ENCODE measurements at places on chromosomes 2 and 18. TPM values are rescaled to one million over a fixed set of nuclear protein-coding genes. Genes with fewer than 3 reads are reported as not detected.

- DNase-seq: no peak
Observed at GRCh38 chr2:151575338-151575737, 158.9 kb downstream of the NEB start.

- DNase-seq: no peak
Observed at GRCh38 chr2:129422028-129422427, 557.4 kb upstream of the RAB6C start.

- no peak for DNase-seq
Observed at GRCh38 chr2:105438104-105438929, 39.5 kb upstream of the FHL2 start.

DNA sequence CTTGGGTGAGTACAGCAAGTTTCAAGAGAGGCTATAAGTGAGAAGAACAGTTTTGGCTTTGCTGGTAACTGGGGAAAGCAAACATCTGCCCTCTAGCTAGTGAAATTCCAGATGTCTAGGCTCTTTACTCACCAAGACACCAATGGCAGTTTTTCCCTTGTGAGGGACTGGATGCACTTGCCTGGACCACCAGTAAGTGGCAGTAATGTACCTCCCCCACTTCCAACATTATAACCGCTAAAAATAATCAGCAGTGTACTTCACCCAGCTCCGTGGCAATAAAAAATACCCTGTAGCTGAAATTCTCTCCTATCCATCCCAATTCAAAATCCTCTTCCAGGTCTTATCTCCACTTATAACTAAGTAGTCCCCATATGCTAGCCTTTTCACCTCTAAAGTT, 383.9 kb downstream of the ARHGAP15 start:
- DNase-seq: no peak

DNA sequence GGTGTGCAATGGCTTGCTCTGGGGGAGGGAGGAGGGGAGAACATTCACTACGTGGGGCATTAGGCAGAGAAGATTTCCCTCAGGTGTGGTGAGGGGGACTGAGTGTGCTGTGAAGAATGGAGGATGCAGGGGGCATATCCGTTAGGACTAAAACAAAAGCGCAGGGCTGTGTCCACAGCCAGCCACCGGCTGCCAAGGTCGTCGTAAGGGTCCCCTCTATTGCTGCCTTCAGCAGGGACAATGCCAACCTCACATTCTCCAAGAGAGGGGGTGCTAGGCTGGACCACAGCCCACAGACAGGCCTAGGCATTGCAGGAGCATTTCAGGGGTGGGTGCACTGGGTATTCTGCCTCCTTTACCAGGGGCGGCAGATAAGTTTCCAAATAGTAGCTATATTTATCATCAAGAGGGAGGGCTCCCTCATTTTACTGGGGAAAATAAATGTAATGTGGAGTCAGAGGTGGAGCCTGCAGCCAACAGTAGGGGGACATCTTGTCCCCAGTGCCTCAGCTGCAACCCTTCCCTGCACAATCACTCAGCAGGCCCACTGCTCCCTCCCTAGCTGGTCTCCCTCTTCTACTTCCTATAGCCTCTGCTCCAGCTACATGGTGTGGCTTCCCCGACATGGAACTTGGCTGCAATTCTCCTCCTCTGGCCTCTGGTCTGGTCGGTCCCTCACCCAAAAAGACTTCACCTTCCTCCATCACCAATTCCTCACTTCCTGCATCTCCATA, 74.9 kb upstream of the OTOF start:
- no peak for DNase-seq

GRCh38 chr2:224362094-224362493, 39.8 kb downstream of the FAM124B start:
- DNase-seq: no peak

NDUFV2 gene
- 120 TPM for total RNA-seq

GRCh38 chr2:182999348-183000028, 38.8 kb downstream of the NCKAP1 start:
- DNase-seq: no peak

- DNase-seq: no peak
Observed at GRCh38 chr2:55408918-55409868, 10.5 kb downstream of the CCDC88A start.

PFN4 gene
- 0.83 TPM for total RNA-seq

DNA sequence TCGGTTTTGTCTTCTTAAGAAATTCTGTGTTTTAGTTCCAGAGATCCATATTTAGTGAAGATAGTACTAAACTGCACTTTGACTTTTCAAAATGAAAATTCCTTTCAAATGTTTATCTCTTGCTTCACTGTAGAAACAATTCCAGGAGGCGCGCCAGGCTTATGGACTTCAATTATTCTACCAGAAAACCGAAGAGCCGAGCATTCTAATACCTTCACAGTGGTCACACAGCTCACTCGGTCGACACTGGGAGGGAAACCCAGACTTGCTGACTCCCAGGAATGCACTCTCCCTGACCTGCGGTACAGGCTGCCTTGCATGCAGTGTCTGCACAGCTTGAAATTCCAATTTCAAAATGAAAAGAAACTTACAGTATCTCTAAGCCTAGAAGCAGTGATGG, 119.9 kb upstream of the PIEZO2 start:
- no peak for DNase-seq

GPBAR1 gene
- 3.5 TPM for total RNA-seq

- DNase-seq: no peak
Observed at GRCh38 chr2:142140434-142140845, 9.6 kb upstream of the LRP1B start.

DNA sequence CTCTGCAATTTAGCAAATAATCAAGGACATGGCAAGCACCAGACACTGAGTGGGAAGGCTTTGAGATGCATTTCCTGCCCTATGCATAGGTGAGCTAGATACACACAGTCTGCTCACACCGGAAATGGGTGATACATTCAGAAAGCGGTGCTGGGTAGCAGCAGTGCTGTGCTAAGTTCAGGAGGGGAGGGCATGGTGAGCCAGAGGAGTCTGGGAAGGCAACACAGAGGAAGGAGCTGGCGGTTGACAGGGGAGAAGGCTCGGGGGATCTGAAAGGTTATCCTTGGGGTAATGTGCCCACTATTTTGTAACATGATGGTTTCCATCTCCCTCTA, 57.4 kb upstream of the EPAS1 start:
- no peak for DNase-seq

DNA sequence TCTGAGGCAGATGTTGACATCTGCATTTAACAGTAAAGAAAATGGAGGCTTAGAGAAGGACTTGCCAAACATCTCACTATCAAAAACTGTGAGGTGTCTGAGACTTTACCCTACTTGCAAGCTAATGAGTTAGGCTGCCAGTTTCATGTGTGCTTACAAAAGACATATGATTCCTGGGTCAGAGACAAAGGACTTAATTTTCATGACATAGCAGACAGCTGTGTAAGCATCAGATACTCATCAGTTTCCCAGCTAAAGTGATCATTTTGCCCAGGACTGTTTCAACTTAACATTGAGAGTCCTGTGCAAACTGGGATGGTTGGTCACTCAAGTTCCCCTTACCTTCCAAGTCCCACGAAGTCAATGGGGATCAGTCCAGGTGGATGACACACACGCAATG, 18.9 kb upstream of the DAPL1 start:
- no peak for DNase-seq

CREG2 gene
- not detected for total RNA-seq

- DNase-seq: no peak
Observed at GRCh38 chr2:178863856-178864620, 56.8 kb upstream of the TTN start.

- DNase-seq: peak; percentile 97
Observed at GRCh38 chr2:64606479-64607363, 47.0 kb downstream of the SERTAD2 start.

DNA sequence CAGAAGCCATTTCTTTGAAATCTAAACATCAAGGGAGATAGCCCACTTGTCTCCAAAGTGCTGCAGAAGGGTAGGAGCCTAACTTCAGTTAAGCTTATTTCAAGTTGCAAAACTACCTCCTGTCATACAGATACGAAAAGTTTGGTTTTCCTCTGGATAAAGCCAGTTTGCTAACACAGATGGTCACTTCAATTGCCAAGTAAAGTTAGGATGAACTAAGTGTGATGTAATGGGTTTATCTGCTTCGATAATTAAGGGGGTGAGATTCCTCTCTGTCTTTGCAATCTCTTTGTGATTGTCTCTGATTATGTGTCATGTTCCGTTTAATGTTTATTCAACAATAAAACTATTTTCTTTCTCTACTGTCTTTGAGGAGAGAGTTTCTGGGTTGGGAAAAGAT, 156.4 kb downstream of the SLC39A10 start:
- DNase-seq: no peak

- DNase-seq: no peak
Observed at GRCh38 chr18:3666526-3667254, 216.7 kb downstream of the TGIF1 start.

RAB17 gene
- 0.83 TPM for total RNA-seq

SSB gene
- total RNA-seq: 67.7 TPM

NTSR2 gene
- not detected for total RNA-seq

Measured in esophagus muscularis mucosa (tissue), 4 donors.